Stimulated activated CD4-positive, alpha-beta T cell treated with anti-CD3 and anti-CD28 coated beads, Interleukin-1b, Interleukin-23, amount 100 ng/mL, for 4 hours (primary cell): ENCODE measurements at places on chromosomes 1 and 21.
A peak's percentile ranks its signal among the peaks of the same experiment; 100 is the strongest.

DNA sequence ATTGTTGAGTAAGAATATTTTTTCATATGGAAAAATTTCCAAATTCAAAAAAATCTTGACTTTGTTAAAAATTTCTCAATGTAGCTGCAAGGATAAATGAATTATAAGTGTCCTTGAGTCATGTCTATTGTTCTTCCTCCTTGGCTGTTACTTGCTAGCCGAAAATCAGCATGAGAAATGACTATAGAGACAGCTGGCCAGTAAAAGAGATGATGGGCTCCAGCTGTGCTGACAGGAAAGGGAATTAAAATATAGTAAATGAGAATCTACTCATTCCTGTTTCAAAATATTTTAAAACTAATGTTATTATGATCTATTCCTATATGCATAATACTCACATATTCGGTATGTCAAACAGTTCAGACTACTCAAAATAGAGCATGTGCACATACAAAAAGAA is 1292.6 kb downstream of the BRINP3 start:
- DNase-seq: no peak

DNA sequence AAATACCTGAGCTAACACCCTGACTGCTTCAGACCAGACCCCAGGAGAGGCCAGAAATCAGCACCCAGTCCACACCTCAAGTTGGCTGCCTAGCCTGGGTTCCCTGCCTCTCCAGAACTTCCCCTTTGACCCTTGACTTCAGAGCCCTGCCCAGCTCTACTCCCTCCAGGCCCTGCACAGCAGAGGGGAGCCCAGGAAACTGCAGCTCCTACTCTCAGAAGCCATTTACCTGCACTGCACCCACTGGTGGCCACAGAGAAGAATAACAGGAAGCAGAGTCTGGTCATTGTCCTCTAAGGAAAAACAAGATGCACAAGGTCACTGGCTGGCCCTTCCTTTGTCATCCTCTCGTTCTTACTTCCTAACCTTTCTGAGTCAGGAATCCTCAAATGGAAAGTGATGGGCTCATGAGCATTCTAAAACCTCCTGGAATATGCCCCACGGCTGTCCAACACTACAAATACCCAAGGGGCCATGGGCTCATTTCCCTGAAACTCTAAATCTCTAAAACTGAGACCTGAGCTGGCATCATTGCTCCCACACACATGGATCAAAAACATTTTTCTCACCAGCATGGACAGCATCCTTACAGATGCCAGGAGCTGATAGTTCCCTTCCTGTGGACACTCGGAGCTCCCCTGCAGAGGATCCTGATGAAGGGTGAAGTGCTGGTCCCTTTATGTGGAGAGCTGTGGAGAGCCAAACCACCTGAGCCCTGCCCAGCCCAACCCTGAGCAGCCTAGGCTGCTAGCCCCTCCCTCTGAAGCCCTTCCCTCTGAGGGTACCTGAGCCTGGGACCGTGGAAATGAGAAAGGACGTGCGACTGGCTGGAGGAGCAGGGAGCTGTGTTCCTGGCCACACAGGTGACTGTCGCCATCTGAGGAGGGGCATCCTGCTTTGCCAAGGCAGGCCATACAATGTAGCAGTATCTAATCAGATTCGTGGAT is at the start of gene ITLN2:
Gene ITLN2, minus strand, starts transcription at position 652 of the 947 bp plus-strand sequence. Its CDS starts 68 bp downstream, at position 584.
- peak; percentile 19 for DNase-seq

DNA sequence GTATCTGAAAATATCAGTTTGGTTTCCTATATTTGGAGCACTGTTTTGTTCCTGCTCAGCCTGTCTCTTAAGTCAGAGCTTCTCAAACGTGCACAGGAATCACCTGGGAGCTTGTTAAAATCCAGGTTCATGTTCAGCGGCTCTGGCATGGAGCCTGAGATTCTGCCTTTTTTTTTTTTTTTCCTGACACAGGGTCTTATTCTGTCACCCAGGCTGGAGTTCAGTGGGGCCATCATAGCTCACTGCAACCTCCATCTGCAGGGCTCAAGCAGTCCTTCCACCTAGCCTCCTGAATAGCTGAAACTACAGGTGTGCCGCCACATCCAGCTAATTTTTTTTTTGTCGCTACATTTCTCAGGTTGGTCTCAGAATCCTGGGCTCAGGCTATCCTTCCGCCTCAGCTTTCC is 12.2 kb upstream of the SELENON start:
- DNase-seq: no peak

- no peak for DNase-seq
These were observed 133.4 kb downstream of the SYT2 start for GRCh38 chr1:202576816-202577215.

GRCh38 chr1:248152056-248152827 is 7.3 kb downstream of the OR2M5 start:
- no peak for DNase-seq

GRCh38 chr1:226511296-226511695 is 37.3 kb upstream of the STUM start:
- no peak for DNase-seq

DNA sequence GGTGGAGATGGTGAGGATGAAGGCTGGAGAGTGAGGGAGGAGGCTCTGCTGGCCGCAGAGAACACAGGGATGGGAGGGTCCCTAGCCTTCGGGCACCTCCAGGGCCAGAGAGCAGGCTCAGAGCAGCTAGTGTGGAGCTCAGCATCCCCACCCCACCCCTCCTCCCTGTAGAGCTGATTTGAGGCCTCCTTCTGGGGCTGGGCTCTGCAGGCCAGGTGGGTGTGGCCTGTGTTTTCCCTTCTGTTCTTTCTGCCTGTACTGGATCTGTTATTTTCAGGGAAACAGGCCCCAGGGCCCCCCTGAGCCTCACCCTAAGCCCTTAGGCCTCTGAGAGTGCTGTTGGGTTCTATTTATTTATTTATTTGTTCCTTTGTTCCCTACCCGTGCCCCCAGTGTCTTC is 44.8 kb downstream of the TMCC2 start:
- no peak for DNase-seq

DNA sequence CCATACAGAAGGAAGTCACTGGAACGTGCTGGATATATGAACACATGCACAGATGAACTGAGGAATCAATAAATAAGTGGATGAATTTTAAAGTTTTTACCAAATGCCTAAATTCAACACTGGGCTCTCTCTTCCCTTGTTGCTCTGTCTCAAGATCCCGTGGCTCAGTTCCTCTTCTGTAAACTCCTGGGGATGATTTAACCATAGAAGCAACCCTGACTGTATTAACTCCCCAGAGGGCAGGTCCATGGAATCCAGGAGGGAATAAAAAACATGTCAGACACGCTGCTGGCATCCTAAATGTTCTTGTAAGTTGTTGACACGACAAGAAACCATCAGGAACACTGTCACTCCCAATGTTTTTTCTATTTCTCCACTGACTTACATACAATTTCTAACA is 45.3 kb upstream of the GPR157 start:
- DNase-seq: no peak
